Globus pallidus (tissue), 1 donor: ENCODE measurements at places on chromosomes 2 and 18.
A peak's percentile ranks its signal among the peaks of the same experiment; 100 is the strongest.

- no peak for DNase-seq
These were observed 25.1 kb downstream of the MARCHF7 start for GRCh38 chr2:159737292-159737916.

DNA sequence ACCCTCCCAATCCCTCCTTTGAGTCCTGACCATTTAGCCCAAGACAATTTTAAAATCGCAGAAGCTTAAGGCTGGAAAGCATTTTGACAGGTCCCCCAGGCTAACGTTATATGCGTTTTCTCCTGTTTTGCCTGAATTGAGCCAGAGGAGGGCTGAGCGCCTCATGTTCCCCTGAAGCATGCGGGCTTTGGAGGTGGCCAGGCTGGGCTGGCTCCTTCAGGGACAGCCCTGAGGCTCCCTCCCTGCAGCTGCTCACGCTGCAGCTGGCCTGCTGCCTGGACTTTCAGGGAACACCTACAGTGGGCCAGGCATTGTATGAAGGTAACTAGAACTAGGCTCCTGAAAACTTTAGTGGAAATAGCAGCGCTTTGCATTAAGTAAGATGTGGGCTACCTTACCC is 179.2 kb downstream of the ACKR3 start:
- DNase-seq = no peak

- DNase-seq = no peak
These were observed 148.7 kb downstream of the CABLES1 start for GRCh38 chr18:23283916-23284430.

- DNase-seq = no peak
These were observed 411.2 kb upstream of the CHAC2 start for GRCh38 chr2:53356291-53356905.

- peak; percentile 75 for DNase-seq
These were observed 24.9 kb upstream of the RAB10 start for GRCh38 chr2:26008851-26009566.

DNA sequence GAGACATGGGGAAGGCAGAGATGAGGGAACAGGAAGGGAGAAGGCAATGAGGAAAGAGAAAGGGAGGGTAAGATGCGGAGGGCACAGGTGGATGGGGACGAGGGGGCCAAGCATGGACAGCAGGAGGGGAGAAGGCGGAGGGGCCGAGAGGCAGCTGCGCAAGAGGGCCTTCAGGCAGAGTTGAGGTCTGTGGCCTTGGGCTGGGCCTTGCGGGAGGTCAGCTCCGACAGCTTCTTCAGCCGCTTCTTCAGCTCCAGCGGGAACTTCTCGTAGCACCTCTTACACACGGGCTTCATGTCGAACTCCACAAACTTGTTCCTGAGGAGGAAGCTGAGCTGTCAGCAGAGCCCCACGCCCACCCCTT is 6.9 kb upstream of the GPR17 start:
- no peak for DNase-seq

GRCh38 chr2:12074126-12074844 is 327.9 kb downstream of the LPIN1 start:
- peak; percentile 24 for DNase-seq

GRCh38 chr2:74212702-74213410 is 14.4 kb downstream of the MTHFD2 start:
- no peak for DNase-seq

DNA sequence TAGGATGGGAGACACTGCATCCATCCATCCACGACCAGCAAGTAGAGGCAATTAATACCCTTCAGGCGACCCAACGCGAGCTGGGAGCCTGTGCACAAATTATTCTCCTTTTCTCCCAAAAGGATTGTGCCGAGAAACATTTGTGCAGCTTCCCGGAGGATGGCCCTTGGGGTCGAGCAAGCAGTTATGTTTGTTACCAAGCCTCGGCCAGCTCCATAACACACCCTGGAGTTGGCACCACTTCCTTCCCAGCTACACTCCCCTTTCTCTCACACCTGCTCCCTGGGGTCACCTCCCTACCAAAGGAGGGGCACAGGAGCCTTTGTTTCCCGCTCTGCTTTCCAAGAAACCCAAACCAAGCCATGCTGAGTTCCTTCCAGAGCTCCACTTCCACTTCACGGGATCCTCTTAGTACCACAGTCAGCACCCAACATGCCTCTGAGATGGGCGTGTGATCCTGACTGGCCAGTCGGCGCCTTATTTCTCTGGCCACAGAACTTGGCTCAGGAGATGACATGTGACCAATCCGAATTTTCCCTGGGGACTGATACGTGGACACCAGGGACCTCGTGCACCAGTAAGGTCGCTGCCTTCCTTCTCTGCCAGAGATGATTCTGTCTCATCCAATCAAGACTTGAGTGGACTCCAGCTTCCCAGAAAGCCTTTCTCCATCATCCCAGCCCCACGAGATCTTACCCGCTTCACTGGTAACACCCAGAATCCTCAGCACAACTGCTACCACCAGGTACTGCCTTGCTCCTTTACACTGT is 28.5 kb downstream of the GPR55 start:
- no peak for DNase-seq

- peak; percentile 55 for DNase-seq
These were observed 616.6 kb upstream of the FSHR start for GRCh38 chr2:49770919-49771318.

- DNase-seq = no peak
These were observed 86.5 kb downstream of the CDCA7 start for GRCh38 chr2:173441222-173441621.
